Stimulated activated CD4-positive, alpha-beta T cell treated with anti-CD3 and anti-CD28 coated beads, Interleukin-12 subunit alpha, Interleukin-12 subunit beta, amount 100 ng/mL, for 4 hours (primary cell): ENCODE measurements at places on chromosomes 12 and 14.

GRCh38 chr14:65840786-65841185, 428.3 kb downstream of the FUT8 start:
- no peak for DNase-seq

DNA sequence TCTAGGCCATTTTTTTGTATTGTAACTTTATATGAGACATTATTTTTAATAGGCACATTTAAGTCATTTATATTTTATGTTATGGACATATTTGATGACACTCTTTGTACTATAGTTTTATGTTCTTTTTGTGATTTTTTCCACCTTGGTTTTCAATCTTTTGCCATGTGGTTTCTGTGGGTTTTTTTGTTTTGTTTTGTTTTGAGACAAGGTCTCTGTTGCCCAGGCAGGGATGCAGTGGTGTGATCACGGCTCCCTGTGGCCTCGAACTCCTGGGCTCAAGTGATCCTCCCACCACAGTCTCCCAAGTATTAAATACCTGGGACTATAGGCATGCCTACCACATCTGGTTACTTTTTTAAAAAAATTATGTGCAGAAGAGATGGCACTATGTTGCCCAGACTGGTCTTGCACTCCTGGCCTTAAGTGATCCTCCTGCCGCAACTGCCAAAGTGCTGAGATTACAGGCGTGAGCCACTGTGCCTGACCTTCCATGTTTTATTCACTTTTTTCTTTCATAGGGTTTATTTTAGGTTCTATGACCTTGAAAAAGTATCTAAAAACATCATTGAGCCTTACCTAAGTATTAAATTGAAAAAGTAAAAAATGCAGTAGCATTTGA, 16.3 kb downstream of the MSRB3 start:
- DNase-seq, result no peak

- DNase-seq, result no peak
Measured at GRCh38 chr14:74653386-74654138, 41.5 kb upstream of the LTBP2 start.

DNA sequence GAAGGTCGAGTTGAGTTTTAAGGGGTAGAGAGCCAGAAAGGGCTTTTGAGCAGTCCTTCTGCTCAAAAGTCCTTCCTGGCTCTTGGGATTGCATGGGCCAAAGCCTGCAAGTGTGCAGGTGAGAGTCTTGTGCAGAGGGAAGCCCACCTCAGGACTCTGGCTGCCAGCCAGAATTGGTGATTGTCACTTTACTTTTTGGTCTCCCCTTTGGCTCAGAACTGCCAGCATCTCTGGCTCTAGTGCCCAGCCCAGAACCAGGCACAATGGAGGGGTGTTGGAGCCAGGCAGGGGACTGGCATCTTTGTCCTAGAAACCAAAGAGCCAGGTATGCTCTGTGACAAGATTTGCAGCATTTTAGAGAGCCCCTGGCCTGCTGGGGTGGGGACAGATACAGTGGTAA, 23.5 kb downstream of the FAM222A start:
- DNase-seq, result no peak

- DNase-seq, result no peak
Measured at GRCh38 chr14:38255408-38255672, 553 bp downstream of the CLEC14A start.

DNA sequence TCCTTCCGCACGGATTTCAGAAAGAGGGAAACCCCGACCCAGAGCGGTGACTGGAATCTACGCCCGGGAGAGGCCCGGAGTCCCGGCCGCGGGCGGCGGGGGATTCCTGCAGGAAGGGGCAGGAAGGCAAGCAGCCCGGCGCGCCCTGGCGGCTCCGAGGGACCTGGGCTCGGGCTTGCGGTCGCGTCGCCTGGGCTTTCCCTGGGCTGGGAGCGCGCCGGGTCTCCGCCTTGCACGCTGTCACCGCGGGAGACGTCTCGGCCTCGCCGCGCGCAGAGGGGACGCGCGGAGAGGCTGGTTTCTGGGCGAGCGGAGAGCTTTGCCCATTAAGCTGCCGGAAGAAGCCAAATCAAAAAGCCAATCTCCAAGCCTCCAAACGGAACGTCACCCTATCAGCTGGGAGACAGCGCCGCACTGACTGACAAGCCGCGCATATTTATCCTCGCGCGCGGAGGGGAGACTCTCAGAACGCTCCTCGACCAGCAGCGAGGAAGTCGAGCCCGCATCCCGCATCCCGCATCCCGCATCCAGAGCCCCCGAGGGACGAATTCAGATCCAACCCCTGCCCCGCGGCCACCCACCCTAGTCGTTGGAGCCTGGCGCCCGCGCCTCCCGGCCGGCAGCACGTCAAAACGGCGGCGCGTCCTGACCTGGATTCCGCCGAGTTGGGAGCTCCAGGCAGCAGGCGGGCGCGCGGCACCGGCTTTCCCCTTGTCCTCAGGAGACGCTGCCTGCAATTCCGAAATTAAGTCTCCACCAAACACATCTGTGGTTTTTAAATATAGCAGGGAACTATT, at the start of gene SLC8A3:
Gene SLC8A3 (minus strand): TSS at position 293 of the 797 bp plus-strand sequence. CDS start 20,529 bp downstream, outside the sequence.
- peak; percentile 3 for DNase-seq

DNA sequence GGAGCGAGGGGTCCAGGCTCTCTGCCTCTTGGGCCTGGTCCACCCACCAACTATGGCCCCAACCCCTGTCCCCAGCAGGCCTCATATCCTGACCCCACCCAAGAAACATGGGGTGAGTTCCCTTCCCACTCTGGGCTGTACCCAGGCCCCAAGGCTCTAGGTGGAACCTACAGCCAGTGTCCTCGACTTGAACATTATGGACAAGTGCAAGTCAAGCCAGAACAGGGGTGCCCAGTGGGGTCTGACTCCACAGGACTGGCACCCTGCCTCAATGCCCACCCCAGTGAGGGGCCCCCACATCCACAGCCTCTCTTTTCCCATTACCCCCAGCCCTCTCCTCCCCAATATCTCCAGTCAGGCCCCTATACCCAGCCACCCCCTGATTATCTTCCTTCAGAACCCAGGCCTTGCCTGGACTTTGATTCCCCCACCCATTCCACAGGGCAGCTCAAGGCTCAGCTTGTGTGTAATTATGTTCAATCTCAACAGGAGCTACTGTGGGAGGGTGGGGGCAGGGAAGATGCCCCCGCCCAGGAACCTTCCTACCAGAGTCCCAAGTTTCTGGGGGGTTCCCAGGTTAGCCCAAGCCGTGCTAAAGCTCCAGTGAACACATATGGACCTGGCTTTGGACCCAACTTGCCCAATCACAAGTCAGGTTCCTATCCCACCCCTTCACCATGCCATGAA, 8.6 kb downstream of the ARHGAP9 start:
- DNase-seq, result no peak

GRCh38 chr12:120618954-120619615, 21.3 kb upstream of the CABP1 start:
- no peak for DNase-seq

GRCh38 chr12:41514021-41514777, 326.1 kb downstream of the PDZRN4 start:
- no peak for DNase-seq

GRCh38 chr12:123916729-123917128, 55.9 kb downstream of the CCDC92 start:
- DNase-seq, result peak; percentile 49

- DNase-seq, result no peak
Measured at GRCh38 chr14:22610931-22611330, 12.8 kb downstream of the ABHD4 start.

GRCh38 chr12:52643233-52644077, 8.6 kb downstream of the KRT2 start:
- no peak for DNase-seq
